AG08395 (cell line): ENCODE measurements at places on chromosomes 5 and 9.

- DNase-seq, result no peak
Measured at GRCh38 chr5:169550227-169550626, 33.3 kb upstream of the SPDL1 start.

DNA sequence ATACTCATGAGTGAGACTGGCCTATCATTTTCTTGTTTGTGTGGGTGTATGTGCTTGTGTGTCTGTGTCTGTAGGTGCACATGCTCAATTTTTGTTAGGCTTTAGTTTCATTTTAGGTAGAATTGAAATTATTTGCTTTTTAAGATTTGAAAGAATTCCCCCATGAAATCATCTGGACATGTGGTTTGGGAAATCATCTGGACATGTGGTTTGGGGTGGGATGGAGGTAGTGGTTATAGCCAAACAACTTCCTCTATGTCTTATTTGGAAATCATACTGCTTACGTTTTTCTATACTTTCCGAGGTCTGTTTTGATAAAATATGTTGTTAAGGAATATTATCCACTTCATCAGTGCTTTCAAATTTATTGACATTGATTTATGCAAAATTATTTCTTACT, 485.4 kb upstream of the CLINT1 start:
- DNase-seq, result no peak

GRCh38 chr5:11611011-11611410, 293.2 kb downstream of the CTNND2 start:
- no peak for DNase-seq

- no peak for DNase-seq
Measured at GRCh38 chr9:107309271-107309670, 26.2 kb downstream of the RAD23B start.

- no peak for DNase-seq
Measured at GRCh38 chr9:37197158-37198038, 77.0 kb downstream of the ZCCHC7 start.

DNA sequence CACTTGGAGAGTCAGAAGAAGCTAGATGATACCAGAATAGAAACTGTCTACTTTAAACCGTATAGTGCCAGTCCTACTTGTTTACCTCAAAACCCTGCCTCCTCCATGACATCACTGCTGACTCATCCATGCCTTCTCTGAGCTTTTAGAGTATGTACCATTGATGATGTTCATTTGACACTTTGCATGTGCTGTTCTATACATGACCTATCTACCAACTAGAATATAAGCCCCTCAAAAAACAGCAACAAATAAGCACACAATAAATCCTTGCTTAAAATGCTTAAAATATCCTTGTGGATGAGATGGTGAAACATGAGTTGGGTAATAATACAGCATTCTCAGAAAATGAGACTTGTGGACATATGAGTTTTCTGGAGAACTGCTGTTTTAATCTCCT, 2.6 kb downstream of the CTNNAL1 start:
- peak; percentile 21 for DNase-seq

- no peak for DNase-seq
Measured at GRCh38 chr5:1181451-1182359, 19.7 kb upstream of the SLC6A19 start.

DNA sequence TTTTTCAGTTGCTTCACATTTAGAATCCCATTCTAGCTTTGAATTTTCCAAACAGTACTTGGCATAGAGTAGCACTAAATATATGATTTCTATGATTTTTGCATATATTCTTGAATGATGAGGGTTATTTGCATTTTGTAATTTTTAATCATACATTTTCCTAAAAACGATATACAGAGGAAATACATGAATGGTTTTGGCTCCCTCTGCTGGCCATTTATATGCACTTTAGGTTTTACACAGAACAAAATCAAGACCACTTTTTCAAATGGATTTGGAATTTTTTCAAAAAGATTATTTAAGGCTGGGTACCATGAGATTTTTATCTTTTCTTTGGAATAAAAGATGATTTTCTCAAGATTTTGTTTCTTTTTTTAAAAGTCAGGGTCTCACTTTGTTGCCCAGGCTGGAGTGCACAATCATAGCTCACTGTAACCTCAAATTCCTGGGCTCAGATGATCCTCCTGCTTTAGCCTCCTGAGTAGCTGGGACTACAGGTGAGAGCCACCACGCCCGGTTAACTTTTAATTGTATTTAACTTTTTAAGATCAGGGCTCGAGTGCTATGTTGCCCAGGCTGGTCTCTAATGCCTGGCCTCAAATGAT, 16.7 kb upstream of the COMMD10 start:
- DNase-seq, result peak; percentile 46

DNA sequence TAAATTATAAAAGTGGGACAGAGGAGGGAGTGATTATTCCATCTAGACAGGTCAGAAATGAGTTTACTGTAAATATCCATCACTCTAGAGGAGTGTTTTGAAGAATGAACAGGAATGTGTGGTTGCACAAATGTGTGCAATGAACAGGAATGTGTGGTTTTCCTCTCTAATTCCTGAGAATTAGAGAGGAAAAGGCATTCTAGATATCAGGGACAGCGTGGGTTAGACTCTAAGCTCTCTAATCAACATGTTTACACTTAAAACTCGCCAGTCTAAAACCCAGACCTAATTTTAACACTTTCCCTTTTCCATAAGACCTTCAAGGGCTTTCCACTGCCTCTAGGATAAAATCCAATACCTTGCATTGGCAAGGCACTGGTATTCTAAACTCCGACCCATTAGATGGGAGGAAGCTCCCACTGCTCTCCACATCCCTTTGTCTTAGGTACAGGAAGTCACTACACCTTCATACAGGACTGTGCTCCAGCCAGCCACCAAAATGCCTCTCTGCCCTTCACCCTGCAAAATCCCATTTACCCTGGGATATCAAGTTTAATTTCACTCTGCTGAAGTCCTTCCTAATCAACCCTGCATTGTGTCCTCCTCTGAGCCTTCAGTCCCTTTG, 67.9 kb downstream of the NFIB start:
- peak; percentile 56 for DNase-seq

DNA sequence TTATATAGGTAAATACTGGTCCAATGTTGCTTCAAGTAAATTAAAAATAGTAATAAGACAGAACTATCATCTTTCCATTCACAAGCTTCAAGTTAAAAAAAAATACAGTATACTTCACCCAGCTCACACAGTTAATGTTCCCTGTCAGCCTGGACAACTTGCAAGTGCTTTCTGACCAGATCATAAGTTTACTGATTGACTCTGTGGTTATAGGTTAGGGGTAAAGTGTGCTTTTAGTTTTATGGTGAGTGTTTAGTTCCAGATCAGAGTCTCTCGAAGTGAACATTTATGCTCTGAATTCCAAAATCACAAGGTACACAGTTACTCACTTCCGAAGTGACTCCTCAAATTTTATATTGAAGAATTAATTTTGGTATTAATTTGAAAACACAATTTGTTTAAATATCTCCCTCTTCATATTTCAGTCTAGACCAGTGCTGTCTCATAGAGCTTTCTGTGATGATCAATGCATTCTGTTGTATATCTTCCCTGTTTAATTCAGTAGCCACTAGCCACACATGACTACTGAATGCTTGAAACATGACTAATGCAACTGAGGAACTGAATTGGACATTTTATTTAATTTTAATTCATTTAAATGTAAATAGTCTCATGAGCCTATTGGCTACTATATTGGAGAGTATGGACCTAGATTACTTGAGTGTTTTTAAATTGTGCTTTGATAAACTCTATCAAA, 90.7 kb downstream of the MEF2C start:
- peak; percentile 7 for DNase-seq

GRCh38 chr9:125172031-125172755, 17.4 kb downstream of the PPP6C start:
- DNase-seq, result no peak

DNA sequence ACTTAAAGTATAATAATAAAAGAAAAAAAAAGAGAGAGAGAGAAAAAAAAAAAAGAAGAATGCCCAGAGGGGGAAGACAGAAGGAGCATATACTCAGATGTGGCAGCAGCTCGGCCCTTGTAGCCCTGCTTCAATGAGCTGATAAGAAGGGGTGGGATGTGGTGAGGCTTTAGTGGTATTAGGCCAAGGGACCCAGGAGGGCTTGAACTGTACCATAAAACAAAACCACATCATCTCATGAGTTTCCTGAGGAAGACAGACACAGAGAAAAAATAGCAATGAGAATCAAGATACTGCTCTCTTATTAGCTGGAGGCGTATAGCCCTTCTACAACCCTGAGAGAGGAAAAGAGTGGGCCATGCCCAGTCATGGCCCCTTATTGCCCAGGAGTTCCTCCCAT, 72.8 kb downstream of the SLC1A1 start:
- DNase-seq, result no peak

GRCh38 chr5:172407241-172407691, 47.1 kb downstream of the SH3PXD2B start:
- peak; percentile 46 for DNase-seq

DNA sequence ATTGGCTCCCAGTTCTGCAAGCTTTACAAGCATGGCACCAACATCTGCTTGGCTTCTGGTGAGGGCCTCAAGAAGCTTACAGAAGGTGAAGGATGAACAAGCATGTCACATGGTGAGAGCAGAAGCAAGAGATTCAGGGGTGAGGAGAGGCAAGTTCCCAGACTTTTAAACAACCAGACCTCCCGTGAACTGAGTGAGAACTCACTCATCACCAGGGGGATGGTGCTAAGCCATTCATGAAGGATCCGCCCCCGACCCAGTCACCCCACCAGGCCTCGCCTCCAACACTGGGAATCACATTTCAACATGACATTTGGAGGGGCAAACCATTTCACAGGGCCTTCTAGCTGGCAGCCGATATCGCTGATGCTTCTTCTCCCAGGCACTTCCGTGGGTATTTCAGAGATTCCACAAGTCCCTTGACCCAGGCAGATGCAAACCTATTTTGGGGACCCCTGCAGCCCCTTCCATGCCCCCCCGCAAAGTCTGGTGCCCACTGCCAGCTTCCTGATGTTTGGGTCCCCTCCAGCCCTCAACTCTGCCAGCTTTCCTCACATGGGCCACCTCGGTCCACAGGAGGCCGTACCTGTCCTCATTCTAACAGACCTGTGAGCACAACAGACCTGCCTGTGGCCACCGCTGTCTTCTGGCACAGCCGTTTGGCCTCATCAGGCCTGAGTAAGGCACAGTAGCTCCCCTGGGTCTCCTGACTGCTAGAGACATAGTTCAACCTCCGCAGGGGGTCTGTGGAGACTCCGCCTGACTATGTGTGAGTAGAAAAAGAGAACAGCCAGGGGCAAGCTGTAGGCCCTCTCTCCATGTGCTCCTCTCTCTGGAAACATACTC, 60.7 kb upstream of the ANGPTL2 start:
- DNase-seq, result no peak

DNA sequence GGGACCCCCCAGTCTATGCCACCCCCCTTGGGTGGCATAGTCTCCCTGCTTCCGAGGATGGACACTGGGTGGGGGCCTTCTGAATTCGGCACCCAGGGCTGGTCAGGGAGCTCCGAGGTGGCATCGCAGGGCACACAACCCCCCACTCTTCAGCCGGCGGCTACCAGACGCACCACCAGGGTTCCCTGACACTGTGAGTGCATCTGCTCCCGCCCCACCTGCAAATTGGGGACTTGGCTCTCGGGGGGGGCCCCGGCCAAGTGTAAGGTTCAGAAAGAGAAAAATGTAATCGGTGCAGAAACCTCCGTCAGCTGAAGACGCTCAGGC, 12.7 kb upstream of the QSOX2 start:
- DNase-seq, result no peak

DNA sequence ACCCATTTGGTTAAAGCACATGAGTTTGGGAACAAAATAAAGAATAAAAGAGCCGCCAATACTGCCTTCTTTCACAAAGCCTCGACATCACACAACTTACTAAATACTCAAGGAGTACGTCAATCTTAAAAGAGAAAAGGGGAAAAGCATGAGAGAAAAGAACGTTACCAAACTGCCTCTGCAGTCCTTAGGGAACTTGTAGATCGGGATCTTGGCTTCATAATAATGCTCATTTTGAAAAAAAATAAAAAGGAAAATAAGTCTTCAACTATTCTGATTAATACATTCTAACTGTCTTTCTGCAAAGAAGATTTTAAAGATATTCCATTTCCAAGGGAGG, 618.4 kb downstream of the PDE4D start:
- no peak for DNase-seq

- DNase-seq, result no peak
Measured at GRCh38 chr5:81895307-81895706, 76.5 kb upstream of the ATG10 start.

GRCh38 chr5:164202338-164202737, 696.9 kb downstream of the MAT2B start:
- no peak for DNase-seq

GRCh38 chr5:105872569-105873270, 1798.0 kb downstream of the EFNA5 start:
- no peak for DNase-seq

DNA sequence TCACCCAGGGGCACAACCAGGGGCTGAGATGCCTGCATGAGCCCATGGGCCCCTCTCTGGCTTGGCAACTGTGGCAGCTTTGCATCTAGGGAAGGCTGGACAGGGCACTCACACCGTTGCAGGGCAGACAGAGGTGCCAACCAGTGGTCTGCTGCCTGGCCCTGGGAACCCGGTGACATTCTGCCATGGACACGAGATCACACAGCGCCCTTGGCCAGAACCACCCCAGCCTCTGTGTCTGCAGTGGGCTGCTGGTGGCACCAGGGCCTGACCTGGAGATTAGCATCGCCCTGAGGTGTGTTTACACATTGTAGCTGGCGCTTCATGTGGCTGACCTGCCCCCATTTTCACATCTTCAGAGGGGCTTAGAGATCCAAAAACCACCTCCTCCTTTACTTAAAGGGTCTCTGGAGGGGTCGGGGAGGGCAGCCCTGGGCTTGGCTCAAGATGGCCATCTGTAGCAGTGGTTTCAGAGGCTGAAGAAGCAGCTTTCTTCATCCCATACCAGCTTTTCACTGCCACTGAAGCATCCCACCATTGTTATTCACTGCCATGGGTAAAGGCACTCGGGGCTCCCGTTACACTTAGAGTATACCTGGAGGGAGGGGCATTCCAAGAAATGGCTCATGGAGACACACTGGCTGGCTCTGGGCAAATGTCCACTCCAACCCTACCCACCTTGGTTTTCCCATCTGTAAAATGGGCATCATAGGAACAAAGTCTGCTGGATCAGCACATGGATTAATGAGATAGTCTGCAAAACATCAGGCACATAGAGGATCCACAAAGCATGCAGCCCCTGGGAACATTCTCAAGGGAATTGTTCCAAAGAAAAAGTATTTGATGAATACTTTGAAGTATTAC, 11.4 kb downstream of the DCANP1 start:
- no peak for DNase-seq

DNA sequence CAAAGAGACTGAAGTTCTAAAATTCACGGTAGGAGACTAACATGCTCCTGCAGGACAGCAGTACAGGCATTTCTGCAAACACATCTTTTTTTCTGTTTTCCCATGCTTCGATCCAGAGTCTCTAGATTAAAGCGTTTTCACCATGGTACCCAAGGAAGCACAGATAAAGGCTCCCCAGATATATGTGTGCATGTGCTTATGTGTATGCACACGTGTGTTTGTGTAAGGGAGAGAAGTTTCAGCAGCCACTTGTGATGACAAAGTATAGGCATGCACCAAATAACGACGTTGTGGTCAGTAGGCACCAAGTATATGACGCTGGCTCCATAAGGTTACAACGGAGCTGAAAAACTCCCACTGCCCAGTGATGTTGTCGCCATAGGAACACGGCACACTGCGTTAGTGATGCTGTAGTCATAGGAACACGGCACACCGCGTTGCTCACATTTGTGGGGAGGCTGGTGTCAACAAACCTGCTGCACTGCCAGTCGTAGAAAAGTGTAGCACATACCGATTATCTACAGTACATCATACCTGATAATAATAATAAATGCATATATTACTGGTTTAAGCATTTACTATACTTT, 21.7 kb downstream of the MED10 start:
- DNase-seq, result no peak
